ENCODE measurements at places on chromosomes 1 and 21.
A peak's percentile ranks its signal among the peaks of the same experiment; 100 is the strongest.

DNA sequence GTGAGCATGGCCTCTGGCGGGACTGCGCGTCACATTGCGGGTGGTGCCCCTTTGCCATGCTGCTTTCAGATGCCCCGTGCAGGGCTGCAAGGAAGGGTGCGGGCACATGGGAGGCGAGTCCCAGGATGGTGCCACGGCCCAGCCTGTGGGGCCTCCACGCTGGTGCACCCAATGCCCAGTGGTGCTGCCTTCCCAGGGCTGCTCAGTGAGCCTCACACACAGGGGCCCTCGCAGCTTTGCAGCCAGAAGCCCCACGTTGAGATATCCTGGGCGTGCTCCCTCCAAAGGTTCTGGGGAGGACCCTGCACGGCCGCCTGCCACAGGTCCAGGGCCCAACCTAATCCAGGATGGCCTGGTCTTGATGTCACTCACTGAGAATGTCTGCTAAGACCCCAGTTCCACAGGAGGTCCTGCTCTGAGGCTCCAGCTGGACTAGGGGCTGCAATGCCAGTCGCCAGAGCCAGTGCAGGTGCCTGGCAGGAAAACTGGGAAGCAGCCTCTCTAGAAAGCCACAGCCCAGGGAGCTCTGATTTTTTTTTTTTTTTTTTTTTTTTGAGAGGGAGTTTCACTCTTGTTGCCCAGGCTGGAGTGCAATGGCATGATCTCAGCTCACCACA is 34.1 kb upstream of the PRSS38 start:
- peaks cover 7% of the 10 kb centered on the region for H3K4me1 ChIP-seq
- no peaks in the 10 kb centered on the region for H3K27me3 ChIP-seq
- no peak overlapping the region for H3K4me3 ChIP-seq
- H3K27ac ChIP-seq, result no peak overlapping the region
- DNase-seq, result no peak

DNA sequence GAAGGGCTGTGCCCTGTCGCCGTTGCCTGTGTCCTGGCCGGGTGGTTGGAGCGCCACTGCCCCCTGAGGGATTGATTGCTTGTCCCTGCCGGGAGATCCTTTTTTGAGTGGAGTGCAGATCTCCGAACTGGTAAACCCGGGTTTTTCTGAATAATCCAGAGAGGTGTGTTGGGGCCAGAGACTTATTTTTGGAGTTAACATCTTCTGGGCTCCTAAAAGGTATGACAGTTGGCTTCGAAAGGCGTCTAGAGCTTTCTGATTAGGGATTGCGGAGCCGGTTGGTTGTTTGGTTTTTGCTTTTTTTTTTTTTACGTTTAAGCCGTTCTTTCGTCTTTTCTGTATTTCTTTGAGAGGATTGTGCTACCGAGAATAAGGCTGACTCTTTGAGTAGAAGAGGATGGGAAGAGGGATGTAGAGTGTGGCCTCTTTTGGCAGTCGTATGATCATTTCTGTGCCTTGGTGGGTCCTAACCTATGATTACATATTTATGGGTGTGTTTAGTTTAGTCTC is 756 bp downstream of the RLF start:
- no peaks in the 10 kb centered on the region for H3K27me3 ChIP-seq
- H3K4me1 ChIP-seq, result peaks cover 3% of the 10 kb centered on the region
- peak; percentile 4 for DNase-seq
- H3K36me3 ChIP-seq, result no peaks in the 10 kb centered on the region
- H3K4me3 ChIP-seq, result peak overlapping the region; percentile 79

DNA sequence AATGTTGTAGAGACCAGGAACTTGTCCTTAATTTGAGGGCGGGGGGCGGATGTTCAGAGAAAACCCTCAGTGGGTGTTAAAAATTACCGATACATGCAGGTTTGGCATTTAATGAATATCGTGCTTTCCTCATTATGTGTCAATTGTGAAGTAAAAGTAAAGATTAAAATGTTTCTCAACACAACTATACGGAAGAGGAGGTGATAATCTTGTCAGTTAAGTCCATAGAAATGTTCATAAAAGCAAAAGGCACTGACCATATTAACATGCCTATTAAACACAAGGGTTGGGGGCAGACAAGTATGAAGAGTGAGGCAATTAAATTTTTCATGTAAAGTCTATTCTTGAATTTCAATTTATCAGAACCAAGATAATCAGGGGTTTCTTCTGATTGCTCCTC is 1.3 kb downstream of the BRINP3 start:
- no peaks in the 10 kb centered on the region for H3K27me3 ChIP-seq
- no peaks in the 10 kb centered on the region for H3K4me1 ChIP-seq
- H3K4me3 ChIP-seq, result no peak overlapping the region

- peak; percentile 46 for DNase-seq
- no peaks in the 10 kb centered on the region for H3K27me3 ChIP-seq
- H3K4me1 ChIP-seq, result peaks cover 3% of the 10 kb centered on the region
- H3K4me3 ChIP-seq, result no peak overlapping the region
- peaks cover 9% of the 10 kb centered on the region for H3K36me3 ChIP-seq
- no peak overlapping the region for H3K27ac ChIP-seq
Observed at GRCh38 chr1:21742578-21742977, 40.4 kb downstream of the USP48 start.

DNA sequence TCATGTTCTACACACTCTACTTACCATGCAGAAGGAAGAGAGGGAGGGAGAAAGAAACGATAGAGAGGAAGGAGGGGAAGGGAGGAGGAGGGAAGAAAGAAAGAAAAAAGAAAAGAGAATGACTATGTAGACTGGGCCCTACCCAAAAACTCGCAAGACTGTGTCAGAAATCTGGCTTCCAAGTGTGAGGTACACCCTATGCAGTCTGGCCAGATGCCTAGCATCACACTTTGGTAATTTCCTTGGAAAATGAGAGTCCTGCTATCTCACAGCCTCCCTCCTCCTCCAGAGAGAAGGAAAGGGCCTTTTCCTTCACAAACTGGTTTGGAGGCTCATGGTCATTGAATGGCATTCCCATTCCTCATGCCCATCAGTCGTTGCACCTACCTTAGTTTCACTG is 86.4 kb upstream of the LRRC8D start:
- no peak overlapping the region for H3K27ac ChIP-seq
- H3K36me3 ChIP-seq, result no peaks in the 10 kb centered on the region
- no peak for DNase-seq
- no peaks in the 10 kb centered on the region for H3K27me3 ChIP-seq
